Activated T-helper 2 cell treated with anti-CD3 and anti-CD28 coated beads, Interferon-gamma antibody, Interleukin-2, Interleukin-4, amounts not matched to agents 10 μg/mL and 5 μg/mL and 100 μg/mL, durations not matched to agents 14 hours and 24 hours and 36 hours (primary cell): ENCODE measurements at places on chromosomes 5 and 9. TPM values are rescaled to one million over a fixed set of nuclear protein-coding genes. Genes with fewer than 3 reads are reported as not detected.

- DNase-seq, result no peak
These were observed 172.2 kb downstream of the PSAT1 start for GRCh38 chr9:78468974-78469576.

DNA sequence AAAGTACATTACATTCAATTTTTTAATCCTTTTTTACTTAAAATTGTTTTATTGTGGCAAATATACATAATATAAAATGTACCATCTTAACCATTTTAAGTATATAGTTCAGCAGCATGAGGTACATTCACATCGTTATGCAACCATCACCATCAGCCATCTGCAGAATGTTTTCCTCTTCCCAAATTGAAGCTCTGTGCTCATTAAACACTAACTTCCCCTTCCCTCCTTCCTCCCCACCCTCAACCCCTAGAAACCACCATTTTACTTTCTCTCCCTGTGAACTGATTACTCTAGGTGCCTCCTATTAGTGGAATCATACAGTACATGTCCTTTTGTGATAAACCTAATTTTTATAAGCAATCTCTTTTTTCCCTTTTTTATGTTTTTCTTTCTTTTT lies 15.6 kb downstream of the TEX53 start:
- no peak for DNase-seq

The CDH9 gene
- not detected in 2 replicates for total RNA-seq

The CAMLG gene
- total RNA-seq, result 28.1 and 29.1 TPM in 2 replicates

- peak; percentile 67 for DNase-seq
These were observed 9.1 kb upstream of the ERMP1 start for GRCh38 chr9:5841771-5842573.

- DNase-seq, result no peak
These were observed 601.5 kb downstream of the ACTL7B start for GRCh38 chr9:108254236-108254635.

DNA sequence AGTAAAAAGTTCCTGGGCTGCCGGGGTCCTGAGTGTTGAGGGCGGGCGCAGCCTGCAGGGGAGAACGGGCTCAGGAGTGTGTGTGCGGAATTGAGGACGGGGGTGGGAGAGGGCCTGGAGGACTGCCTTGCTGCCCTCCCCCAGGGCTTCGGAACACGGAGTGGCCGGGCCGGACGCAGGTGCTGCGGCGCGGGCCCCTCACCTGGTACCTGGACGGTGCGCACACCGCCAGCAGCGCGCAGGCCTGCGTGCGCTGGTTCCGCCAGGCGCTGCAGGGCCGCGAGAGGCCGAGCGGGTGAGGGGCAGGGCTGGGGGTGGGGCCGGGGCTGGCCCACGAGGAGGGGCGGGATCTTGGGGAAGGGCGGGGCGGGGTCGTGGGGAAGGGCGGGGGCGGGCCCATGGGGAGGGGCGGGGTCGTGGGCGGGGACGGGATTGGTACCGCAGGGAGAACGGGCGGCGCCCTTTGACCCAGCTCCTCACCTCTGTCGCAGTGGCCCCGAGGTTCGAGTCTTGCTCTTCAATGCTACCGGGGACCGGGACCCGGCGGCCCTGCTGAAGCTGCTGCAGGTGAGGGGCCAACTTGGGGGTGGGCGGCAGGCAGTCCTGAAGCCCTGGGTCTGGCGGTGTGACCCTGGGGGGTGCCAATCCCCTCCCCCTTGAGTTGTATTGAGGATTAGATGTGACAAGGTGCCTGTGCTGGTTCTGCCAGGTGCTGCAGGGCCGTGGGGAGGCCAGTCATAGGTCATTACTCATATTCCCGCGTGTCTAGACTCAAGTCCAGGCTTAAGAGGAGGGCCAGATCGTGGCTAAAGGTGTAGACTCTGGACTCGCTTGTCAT lies 7.1 kb downstream of the FPGS start:
- no peak for DNase-seq

DNA sequence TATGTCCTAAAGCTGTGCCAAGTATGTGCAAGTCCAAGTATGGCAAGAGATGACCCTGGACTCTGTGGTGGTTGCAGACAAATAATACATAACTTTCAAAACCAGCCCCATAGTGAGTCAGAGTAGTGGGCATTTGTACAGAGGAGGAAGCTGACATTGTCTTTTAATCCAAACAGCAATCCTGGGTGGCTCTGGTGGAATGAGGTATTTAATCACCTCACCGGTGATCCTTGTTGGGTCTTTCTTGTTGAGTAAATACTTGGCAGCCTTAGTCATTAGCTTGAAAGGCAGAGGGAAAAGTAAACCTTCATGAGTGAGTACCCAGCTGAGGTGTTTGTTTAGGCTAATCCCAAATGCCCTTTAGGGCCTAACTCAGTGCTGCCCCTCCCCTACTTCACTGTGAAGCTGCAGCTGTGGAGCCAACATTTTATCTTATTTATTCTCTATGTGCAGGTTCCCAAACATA lies 148.7 kb upstream of the SLC12A2 start:
- DNase-seq, result no peak

DNA sequence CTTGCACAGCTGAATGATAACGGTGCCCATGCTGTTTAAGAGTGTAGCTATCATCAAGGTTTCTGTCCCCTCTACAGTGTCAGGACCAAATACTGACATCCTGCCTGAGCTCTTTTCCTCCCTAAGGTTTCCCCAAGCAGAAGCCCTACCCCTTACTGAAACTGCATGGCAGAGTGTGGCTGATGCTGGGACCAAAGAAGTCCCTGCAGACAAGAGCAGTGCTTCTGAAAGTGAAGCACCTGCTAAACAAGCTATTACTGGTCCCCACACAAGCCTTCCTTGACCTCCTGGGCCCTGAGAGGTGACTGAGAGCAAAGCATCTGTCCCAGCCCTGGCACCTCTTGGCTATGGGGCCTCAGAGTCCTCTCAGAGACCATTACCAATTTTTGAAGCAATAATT lies 56.1 kb downstream of the CFAP90 start:
- no peak for DNase-seq

The PCDHGA7 gene
- total RNA-seq, result 0.16 and 0.30 TPM in 2 replicates

GRCh38 chr5:131795879-131796792 lies 681 bp downstream of the FNIP1 start:
- DNase-seq, result peak; percentile 27

The PRKAA1 gene
- total RNA-seq, result 61.2 and 61.7 TPM in 2 replicates

GRCh38 chr5:36161361-36161760 lies 9.4 kb downstream of the SKP2 start:
- DNase-seq, result no peak

The CDX1 gene
- not detected in 2 replicates for total RNA-seq

DNA sequence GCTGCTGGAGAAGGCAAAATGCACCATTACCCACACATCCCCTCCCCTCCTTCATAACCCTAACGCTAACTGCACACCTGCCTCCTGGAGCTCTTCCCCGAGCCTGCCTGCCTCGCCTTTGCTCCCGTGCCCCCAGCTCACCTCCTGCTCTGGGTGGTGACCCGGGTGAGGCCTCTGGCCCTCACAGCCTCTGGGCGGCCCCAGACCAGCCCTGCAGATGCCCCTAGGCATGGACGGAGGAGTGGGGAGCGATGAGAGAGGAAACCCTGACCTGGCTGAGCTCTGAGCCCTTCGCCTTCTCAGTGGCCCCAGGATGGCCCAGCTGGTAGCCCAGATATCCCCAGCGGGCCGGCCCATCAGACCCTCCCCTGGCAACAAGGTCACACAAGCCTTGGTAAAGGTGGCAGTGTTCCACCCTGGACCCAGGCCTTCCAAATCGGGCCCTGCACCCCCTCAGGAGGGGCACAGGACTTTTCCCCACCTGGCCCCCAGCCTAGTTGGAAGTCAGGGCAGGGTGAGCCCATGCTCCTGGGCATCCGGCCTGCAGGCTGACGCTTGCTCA lies 14.5 kb upstream of the CAMSAP1 start:
- DNase-seq, result no peak

The RBM27 gene
- total RNA-seq, result 32.0 and 36.0 TPM in 2 replicates

The NR5A1 gene
- not detected in 2 replicates for total RNA-seq

DNA sequence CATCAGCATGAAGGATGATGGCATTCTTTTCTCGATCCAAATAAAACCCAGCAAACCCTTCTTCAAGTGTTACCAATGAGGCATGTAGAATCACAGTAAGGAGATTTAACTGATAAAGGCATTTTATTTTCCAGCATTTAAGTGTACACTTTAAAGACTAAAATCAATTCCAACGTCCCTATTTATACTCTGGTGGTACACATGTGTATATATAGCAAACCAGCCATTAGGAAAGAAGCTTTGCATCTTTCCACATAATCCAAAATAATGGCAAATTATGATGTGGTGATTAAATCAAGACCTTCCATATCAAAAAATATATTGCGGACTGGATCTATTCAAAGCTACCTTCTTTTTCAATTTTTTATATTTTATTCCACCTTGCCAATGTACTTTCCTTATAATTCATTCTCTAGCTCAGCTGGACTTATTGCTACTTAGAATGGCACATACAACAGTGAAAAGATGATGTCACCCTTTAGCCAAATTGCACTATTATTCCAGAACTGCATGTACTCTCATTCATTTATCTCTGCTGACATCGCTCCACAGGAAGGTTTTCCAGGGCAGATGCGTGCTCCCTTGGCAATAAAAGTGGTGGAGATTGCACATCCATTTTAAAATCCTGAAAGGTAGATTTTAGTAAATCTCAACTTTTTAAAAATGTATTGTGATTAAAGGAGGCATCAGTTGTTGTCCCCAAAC lies 63.3 kb upstream of the SLC30A5 start:
- DNase-seq, result no peak

The GARIN3 gene
- total RNA-seq, result 0.23 and 0.30 TPM in 2 replicates

DNA sequence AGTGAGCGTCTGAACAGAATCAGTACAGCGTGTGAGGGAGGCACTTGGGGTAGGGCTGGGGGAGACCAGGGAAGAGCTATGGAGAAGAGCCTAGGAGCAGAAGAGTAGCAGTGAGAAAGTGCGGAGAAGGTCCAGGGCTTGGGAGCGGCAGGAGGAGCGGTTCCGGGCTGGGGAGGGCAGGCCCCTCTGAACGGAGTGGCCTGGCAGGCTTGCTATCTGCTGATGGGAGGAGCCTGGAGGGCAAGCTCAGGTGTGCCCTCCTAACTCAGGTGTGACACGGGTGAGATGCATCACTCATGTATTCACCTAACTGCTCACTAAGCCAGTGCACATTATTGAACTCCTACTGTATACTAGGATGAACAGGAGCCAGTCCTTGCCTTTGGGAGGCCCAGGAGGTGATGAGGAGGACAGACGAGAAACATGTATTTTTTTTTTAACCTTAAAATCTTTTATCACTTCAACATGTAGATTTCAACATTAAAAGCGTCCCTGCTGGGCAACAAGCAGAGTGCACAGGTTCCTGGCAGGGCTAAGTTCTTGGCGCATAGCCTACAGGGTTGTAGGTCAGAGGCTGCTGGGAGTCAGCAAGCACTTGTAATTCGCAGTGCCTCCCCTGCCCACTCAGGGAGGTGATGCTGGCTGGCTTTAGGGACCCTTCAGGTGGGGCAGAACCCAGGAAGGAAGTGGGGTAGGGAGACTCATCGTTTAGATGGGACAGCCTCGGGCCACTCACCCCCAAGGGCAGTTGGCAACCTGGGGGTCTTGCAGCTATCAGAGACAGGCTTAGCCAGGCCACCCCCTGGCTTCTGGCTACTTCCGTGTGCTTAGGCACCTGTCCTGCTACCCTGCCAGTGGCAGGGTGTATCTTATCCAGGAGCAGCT lies 55.5 kb downstream of the TMOD1 start:
- no peak for DNase-seq

- DNase-seq, result no peak
These were observed 149.3 kb upstream of the PPP1R26 start for GRCh38 chr9:135330307-135330631.

GRCh38 chr5:110718311-110718710 lies 8.2 kb downstream of the TMEM232 start:
- no peak for DNase-seq

DNA sequence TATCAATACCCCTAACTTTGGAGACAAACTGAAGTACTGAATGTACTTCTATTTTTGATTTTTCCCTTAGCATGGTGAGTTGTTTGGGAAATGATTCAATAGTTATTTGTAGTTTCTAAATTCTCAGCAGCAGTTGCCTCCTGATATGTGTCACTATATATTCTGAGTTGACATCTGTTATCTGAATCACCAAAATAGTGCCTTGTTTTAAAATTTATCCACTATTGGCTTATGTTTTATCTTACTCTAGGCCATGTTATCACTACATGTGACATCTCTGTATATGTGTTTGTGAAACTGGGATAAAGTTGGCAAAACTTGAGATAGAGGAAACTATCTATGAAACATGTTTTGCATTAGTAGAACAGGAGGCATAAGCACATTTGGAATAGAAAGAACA lies 317.6 kb downstream of the TLE4 start:
- no peak for DNase-seq

GRCh38 chr9:114664181-114664580 lies 6.6 kb upstream of the TEX53 start:
- DNase-seq, result no peak

- no peak for DNase-seq
These were observed 174.0 kb downstream of the PALM2AKAP2 start for GRCh38 chr9:109953813-109954497.

GRCh38 chr5:142613271-142613671 lies 72.6 kb downstream of the FGF1 start:
- no peak for DNase-seq

- no peak for DNase-seq
These were observed 119.2 kb downstream of the SMARCA2 start for GRCh38 chr9:2134391-2134790.

GRCh38 chr9:126474206-126474765 lies 139.4 kb upstream of the LMX1B start:
- DNase-seq, result no peak

DNA sequence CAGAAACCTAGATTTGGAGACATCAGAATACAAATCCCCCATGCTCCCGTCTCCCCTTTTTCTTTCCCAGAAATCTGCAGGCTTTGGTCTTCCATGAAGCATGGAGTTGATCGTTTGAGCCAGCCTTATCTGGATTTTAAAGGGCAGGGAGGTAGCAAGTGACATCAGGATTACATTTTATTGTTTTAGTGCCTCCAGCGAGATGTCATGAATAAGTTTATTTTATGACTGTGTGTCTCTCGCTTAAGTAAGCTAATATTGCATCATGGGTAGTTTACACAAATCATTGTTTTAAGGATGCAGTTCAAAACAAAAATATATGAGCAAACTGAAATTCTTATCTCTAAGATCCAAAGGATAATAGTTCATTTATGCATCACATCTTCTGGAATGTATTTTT lies 50.7 kb upstream of the TNFSF8 start:
- DNase-seq, result no peak

DNA sequence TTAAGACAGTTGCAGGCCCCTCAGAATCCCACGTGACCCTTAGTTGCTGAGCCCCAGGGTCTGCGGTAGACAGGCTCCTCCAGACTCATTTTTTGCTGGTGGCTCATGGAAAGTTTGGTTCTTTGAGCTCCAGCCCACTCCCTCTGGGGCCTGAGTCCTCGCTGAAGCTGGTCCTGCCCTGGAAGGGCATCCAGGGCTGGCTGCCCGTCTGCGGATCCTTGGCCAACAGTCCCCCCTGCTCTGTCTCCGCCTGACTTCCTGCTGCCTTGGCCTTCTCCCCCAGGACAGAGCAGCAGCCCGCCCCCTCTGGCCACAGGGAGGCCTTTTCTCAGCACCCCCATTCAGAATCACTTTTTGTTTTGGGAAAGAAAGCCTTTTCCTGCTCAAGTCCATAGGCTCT lies 24.4 kb downstream of the SLC6A7 start:
- DNase-seq, result no peak

The ARSI gene
- total RNA-seq, result not detected in 2 replicates

GRCh38 chr5:172985596-172985995 lies 2.0 kb downstream of the ATP6V0E1 start:
- DNase-seq, result no peak

- no peak for DNase-seq
These were observed 66.9 kb downstream of the SYK start for GRCh38 chr9:90868555-90868954.

- DNase-seq, result no peak
These were observed 2.4 kb downstream of the ATG12 start for GRCh38 chr5:115838885-115839518.

GRCh38 chr9:116605904-116606341 lies 81.2 kb upstream of the TRIM32 start:
- DNase-seq, result no peak
